Thymus (tissue), 14 donors: ENCODE measurements at places on chromosomes 16 and 17. TPM values are rescaled to one million over a fixed set of nuclear protein-coding genes. Genes with fewer than 3 reads are reported as not detected.

ST6GALNAC1 gene
- 1.4 TPM for total RNA-seq

ANKFN1 gene
- 0.71 TPM for total RNA-seq

GRCh38 chr16:72752004-72752695, 295.8 kb downstream of the ZFHX3 start:
- H3K36me3 ChIP-seq, result no peaks in the 10 kb centered on the region
- H3K4me1 ChIP-seq, result no peaks in the 10 kb centered on the region
- no peaks in the 10 kb centered on the region for H3K27me3 ChIP-seq
- no peak for DNase-seq

DNA sequence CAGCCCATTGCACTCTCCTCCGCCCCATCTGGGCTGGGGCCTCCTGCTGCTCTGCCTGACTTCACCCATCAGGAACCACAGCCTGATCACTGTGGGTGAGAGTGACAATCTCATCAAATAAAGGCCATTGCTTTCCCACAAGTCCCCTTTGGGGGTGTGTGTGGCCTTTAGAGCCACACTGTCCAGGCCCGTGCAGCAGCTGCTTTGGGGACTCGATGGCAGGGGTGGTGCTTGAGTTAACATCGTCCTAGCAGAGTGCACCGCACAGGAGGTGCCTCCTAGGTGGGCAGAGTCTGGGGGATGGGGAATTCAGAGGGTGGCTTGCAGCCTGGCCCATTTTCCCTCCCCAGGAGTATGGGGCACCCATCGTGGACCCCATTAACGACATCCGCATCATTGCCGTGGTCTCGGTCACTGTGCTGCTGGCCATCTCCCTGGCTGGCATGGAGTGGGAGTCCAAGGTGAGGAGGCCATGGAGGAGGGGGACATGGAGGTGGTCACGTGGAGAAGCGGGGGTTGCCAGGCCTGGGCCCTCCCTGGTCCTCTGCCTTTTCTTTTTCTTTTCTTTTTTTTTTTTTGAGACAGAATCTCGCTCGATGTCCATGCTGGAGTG, 5.4 kb downstream of the SLC12A3 start:
- H3K36me3 ChIP-seq, result no peaks in the 10 kb centered on the region
- no peaks in the 10 kb centered on the region for H3K4me1 ChIP-seq

GRCh38 chr17:16379654-16380053, 1.2 kb upstream of the UBB start:
- no peak overlapping the region for H3K27ac ChIP-seq
- no peaks in the 10 kb centered on the region for H3K27me3 ChIP-seq
- peaks cover 18% of the 10 kb centered on the region for H3K4me1 ChIP-seq
- no peak overlapping the region for H3K4me3 ChIP-seq
- no peak for DNase-seq

ZNF423 gene
- total RNA-seq, result 1.6 TPM

RAB40C gene
- total RNA-seq, result 20.1 TPM

KRT17 gene
- total RNA-seq, result 195 TPM

DNA sequence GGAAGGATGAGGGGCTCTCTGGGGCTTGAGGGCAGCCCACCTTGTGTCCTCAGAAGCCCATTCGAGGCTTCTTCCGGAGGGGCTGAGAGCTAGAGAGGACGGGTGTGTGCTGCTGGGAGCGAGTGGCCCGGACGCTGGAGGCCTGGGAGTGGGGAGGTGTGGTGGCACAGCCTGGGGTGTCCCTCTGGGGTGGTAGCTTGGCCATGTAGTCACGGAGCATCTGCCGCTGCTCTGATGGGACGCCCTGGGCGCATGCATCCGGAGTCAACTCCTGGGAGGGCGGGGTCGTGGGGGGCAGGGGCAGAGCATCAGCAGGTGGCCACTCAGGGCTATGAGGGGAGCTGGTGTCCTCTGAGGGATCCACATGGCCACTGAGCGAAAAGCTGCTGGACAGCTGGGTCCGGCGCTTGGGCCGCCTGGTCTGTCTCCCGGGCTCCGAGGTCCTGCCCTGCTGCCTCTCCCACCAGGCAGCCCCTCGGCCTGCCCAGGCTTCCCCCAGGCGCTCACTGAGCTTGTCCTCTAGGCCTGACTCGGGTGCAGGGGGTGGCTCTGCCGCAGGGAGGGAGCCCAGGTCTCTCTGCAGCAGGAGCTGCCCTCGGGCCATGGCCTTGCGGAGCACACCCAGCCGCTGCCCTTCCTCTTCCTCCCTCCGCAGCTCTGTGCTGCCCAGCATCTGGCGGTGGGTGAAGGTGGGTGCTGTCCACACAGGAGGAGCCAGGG, 7.8 kb downstream of the TAF1C start:
- peaks cover 40% of the 10 kb centered on the region for H3K36me3 ChIP-seq
- H3K27ac ChIP-seq, result no peak overlapping the region
- H3K4me3 ChIP-seq, result no peak overlapping the region
- H3K4me1 ChIP-seq, result no peaks in the 10 kb centered on the region
- no peaks in the 10 kb centered on the region for H3K27me3 ChIP-seq

IGSF6 gene
- total RNA-seq, result 10.7 TPM

GRCh38 chr17:82022310-82022980, at the start of gene CENPX:
TSS of gene CENPX (minus strand) at chr17:82022878. CDS start at chr17:82022861, 17 bp downstream.
- no peak for DNase-seq
- H3K27me3 ChIP-seq, result no peaks in the 10 kb centered on the region
- H3K4me1 ChIP-seq, result peaks cover 14% of the 10 kb centered on the region
- H3K27ac ChIP-seq, result peak within 1 kb of the TSS; percentile 43
- peak within 1 kb of the TSS; percentile 75 for H3K4me3 ChIP-seq

GRCh38 chr17:56880133-56880532, 33.7 kb downstream of the TRIM25 start:
- no peak overlapping the region for H3K4me3 ChIP-seq
- H3K27me3 ChIP-seq, result no peaks in the 10 kb centered on the region
- no peak for DNase-seq
- H3K4me1 ChIP-seq, result no peaks in the 10 kb centered on the region
- no peak overlapping the region for H3K27ac ChIP-seq

SPN gene
- total RNA-seq, result 48.7 TPM

DNA sequence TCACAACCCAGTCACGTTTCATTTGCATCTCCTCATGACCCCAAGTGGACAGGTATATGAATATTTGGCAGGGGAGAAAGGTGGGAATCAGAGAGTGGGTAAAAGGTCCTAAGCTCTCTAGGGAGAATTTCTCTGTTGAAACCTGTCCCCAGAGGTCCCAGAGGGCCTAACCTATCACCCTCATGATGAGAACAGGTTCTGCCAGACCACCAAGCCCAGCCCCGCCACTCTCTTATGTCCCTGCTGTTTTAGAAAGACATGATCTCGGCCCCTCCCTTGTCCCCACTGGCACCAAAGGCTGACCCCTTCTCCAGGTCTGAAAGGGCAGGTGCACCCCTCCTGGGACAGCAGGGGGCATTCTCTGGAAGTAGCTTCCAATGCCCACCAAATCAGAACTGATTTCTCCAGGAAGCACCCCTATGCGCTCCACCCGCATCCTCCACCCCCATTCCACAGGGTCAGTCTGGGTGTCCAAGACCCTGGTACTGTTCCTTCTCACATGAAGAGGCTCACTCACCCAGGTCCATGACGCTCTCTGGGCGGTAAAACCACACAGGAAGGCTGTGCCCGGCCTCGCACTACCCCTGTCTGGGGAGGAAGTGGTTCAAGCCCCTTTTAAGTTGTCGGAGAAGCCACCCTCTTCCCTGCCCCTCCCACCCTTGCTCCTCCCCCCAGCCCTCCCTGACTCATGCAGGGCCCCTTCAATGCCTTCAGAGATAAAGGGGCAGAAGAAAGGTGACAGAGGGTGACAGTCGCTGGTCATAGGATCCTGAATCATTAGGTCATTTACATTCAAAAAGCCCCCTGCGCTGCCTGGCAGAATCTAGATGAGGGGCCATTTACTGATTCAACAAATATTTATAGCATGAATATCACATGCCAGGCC, at the start of gene CCR7:
CCR7 (minus strand) TSS at position 590 of the 886 bp plus-strand sequence; CDS start at position 527, 63 bp downstream.
- H3K36me3 ChIP-seq, result no peaks in the 10 kb centered on the region
- DNase-seq, result peak; percentile 74
- H3K4me3 ChIP-seq, result peak within 1 kb of the TSS; percentile 48
- H3K4me1 ChIP-seq, result peaks cover 53% of the 10 kb centered on the region
